CD4-positive, alpha-beta T cell treated with Interleukin-12 subunit alpha and Interleukin-12 subunit beta, for 1 hour (primary cell): ENCODE measurements at places on chromosomes 7 and 10.

DNA sequence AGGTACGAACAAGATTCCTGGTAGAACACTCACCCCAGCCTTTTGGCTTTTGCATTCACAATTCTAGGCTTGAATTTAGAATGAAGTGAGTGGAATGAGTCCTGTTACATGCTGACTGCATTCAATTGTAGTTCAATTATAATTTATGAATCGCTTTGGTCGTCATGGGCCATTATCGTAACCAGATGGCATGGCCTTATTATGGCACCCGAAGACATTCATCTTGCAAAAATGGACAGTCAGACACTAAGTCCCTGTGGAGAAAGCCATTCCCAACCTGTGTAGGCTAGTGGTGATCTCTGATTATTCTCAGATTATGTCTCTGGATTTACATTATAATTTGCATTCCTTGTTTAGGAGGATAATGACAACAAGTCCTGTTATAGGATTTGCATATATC, 292.4 kb upstream of the NPSR1 start:
- DNase-seq, result no peak

DNA sequence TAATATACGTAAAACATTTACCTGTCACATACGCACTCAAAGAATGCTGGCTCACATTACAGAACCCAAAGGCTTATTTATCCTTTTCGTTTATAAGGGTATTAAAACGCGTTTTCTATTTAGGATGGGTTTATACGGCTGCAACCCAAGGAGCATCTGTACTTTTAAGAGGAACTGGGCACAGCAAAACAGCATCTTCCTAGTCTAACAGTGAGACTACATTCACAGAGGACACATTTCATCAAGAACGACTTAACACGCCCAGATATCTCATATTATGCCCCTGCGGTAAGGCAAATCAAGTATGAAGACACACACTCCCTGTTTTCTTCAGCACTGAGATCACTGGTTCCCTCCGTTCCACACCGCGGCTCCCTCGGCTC, 533 bp upstream of the DMTF1 start:
- no peak for DNase-seq

DNA sequence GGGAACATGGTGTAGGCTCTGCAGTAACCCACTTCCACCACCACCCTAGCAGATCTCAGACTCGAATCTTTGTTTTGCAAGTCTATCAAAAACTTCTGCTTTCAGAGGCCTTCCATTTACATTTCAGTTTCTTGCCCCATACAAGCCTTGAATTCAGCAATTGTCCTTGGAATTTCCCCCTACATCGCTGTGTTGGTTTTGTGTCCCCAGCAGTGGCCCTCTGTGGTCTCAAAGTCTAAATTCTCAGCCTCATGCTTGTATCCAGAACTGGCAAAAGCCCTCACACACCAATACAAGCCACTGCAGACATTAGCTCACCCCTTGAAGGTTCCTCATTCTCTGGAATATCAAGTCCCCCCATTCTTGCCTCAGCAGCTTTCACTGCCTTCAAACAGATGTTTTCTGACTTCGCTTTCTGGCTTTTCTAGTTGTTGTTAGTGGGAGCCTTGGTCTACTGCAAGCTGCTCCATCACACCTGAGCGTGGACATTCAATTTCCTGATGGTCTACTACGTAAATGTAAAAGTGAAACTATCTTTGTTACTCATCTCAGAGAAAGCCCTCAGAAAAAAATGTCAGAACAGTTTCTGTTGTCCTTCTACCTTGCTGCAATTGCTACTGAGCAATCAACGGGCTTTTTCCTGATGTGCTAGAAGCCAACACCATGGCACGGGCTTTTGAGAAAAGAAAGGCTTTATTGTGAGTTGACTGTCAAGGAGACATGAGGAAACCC, 1.8 kb upstream of the NUB1 start:
- DNase-seq, result no peak

DNA sequence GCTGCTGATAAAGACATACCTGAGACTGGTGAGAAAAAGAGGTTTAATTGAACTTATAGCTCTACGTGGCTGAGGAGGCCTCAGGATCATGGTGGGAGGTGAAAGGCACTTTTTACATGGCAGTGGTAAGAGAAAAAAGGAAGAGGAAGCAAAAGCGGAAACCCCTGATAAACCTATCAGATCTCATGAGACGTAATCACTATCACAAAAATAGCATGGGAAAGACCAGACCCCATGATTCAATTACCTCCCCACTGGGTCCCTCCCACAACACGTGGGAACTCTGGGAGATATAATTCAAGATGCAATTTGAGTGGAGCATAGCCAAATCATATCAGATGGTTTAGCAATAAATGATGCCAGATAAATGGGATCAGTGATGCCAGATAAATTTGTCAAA, 892.0 kb upstream of the CELF2 start:
- no peak for DNase-seq

DNA sequence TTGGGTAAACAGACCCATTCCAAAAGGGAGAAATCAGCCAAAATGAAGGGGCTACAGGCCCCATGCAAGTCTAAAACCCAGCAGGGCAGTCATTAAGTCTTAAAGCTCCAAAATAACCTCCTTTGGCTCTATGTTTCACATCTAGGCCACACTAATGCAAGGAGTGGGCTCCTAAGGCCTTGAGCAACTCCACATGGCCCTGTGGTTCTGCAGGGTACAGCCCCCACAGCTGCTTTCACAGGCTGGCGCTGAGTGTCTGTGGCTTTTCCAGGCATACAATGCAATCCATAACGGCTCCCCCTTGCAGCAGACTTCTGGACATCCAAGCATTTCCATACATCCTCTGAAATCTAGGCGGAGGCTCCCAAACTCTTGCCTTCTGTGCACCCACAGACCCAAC, 9.0 kb downstream of the TMEM243 start:
- DNase-seq, result no peak

- DNase-seq, result no peak
Measured at GRCh38 chr7:2357165-2357564, 2.5 kb downstream of the EIF3B start.

GRCh38 chr10:28797904-28798371, 120.6 kb downstream of the BAMBI start:
- DNase-seq, result no peak

DNA sequence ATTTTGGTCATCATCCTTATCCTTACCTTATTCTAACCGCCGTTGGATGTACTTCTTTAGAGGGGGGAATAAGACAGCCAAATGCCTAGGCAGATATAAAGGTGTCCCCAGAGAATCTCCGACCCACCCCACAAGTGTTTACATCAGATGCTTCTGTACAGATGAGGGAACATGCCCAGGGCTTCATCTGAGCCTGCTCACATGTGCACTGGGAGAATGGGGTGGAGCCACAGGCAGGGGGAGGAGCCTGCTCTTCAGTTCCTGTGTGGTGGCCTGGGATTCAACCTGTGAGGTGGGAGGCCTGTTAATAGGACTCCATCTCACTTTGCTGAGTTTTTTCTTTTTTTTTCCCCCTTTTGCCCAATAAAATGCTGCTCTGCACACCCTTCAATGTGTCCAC, 27.6 kb upstream of the OPTN start:
- DNase-seq, result no peak

DNA sequence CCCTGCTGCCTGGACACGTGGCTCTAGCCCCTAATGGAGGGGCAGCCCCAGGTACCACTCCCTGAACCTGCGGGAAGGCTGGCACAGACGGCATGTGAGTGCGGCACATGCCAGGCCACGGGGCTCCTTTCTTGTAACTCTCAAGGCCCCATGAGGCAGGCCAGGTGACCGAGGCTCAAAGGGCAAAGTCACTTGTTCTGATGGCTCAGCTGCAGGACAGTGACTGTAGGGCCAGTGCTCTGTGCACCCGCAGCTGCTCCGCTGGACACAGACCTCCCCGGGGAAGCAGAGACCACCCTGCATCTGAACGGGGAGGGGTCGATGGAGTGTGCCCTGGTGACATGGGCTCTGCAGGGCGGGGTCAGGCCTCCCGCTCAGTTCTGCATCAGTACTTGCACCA, 55.3 kb downstream of the PTPRE start:
- no peak for DNase-seq

DNA sequence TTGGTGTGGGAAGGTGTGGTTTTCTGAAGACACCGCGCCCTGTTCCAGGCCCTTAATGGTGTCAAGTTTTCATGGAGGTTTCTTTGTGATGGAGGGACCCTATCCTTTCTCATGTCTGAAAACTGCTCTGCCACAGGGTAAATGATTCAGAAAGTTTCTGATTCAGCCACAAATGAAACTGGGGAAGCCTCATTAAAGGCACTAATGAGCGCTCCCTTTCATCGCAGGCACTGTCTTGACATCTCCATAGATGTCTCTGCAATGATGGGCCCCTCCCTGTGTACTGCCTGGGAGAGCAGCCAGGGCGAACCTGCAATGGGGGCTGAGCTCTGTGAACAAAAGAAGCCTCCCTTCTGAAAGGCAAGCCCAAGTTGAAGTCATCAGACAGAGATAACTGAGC, 355.3 kb downstream of the PRPF18 start:
- no peak for DNase-seq

DNA sequence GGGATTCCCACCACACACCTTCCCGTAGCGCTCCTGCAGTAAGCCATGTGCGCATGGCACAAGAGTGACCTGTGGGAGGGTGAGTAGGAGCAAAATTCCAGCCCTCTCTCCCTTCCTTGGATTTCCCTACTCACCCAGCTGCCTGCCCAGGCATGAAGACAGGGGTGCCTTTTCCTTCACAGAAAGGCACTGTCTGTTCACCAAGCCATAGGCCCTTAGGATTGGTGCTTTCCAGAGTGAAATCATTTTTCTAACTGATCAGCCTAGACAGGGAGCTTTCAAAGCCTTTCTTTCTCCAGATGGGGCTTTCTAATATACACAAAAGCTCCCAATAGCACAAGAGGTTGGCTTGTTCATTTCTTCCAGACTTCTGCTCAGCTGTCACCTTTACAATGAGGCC, 79.7 kb downstream of the CTTNBP2 start:
- DNase-seq, result no peak

- DNase-seq, result no peak
Measured at GRCh38 chr10:72076756-72077155, 11.6 kb downstream of the SPOCK2 start.

GRCh38 chr10:22369434-22370072, 24.3 kb downstream of the SPAG6 start:
- DNase-seq, result no peak

DNA sequence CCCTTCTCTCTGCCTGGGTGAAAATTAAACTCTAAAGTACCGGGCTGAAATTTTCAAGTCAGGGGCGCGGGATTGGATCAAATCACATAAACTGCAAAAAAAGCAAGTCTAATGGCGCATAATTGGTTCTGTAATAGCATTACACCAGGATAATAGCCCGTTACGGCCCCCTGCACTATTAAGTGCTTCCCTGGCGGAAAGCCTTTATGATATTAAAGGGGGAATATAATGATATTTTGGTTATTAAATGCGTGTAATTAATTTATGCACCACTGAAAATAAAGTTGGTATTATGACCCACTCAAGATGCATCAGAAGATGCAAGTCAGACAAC, 744 bp upstream of the DRGX start:
- no peak for DNase-seq

- DNase-seq, result peak; percentile 31
Measured at GRCh38 chr10:51422311-51423120, 276.9 kb downstream of the CSTF2T start.

GRCh38 chr7:20279979-20280378, 50.7 kb upstream of the ITGB8 start:
- no peak for DNase-seq

DNA sequence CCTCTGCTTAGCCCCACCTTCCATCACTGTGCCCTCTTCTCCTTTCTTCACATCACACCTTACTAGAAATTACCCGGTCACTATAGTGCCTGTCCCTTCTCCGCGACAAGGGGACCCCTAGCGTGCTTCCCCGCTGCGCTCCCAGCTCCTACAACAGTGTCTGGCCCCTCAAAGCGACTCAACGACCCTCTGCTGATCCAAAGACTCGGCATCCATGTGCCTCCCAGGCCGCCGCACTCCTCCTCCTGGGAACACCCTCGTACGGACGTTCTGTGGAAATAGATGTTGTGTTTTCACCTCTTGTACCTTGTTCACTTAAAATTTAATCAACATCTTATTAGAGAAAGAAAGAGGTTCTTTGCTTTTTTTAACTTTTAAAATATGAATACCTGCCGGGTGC, 463.5 kb downstream of the DNAJB6 start:
- no peak for DNase-seq

DNA sequence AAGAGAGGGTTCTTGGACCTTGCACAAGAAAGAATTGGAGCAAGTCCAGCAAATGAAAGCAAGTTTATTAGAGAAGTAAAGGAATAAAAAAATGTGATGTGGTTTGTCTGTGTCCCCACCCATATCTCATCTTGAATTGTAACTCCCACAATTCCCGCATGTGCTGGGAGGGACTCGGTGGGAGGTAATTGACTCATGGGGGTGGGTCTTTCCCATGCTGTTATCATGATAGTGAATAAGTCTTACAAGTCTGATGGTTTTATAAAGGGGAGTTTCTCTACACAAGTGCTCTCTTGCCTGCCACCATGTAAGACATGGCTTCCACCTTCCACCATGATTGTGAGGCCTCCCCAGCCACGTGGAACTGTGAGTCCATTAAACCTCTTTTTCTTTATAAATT, 39.2 kb upstream of the FZD9 start:
- no peak for DNase-seq

GRCh38 chr7:4434306-4434705, 247.8 kb upstream of the FOXK1 start:
- no peak for DNase-seq

DNA sequence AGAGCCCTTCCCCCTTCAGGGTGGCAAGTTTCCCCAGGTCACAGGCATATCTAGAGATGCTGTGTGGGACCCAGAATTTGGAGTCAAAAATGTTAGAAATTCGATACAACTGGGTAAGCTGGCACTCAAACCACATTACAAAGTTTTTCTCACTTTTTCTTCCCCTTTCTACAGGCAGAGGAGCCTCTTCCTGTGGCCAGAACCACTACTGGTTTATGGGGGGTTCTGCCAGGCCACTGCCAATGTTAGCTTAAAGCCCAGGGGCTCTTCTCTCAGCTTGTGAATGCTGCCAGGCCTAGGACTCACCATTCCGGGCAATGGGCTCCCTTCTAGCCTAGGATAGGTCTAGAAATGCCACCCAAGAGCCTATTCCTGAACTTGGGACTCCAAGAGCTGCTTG, 617.9 kb upstream of the PHF14 start:
- DNase-seq, result no peak

GRCh38 chr10:5737352-5737751, 52.7 kb downstream of the TASOR2 start:
- DNase-seq, result no peak

DNA sequence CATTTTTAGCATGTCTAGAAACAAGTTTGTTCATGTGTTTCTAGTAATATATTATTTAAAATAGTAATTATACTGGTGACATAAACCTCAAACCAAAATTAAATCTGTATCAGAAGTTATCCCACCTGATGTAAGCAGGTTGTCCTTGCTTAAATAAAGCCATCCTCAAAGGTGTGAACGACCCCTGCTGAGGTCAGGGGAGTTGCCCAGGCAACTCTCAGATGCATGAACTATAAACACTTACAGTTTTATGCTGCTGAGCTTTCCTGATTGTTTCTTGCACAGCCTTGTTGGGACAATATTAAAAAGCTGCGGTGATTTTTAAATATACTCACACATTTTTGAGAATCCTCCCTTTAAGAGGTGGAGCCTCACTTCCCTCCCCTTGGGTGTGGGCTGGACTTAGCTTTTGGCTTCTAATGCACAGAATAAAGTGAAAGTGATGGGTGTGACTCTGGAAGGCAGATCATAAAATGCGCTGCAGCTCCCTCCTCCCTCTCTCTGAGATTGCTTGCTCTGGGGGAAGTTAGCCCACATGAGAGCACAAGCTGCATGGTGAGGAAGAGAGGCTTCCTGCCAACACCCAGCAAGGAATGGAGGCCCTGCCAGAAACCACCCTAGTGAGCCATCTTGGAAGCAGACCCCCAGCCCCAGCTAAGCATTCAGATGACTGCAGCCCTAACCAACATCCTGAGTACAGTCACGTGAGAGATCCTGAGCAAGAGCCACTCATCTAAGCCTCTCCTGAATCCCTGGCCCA, 152.7 kb downstream of the SKIDA1 start:
- peak; percentile 39 for DNase-seq
